Stimulated activated CD4-positive, alpha-beta T cell treated with anti-CD3 and anti-CD28 coated beads, TNF-alpha, amount 100 ng/mL, for 4 hours (primary cell): ENCODE measurements at places on chromosomes 12 and 14.

GRCh38 chr14:102985665-102986064 lies 63.2 kb downstream of the AMN start:
- no peak for DNase-seq

GRCh38 chr12:25502118-25502517 lies 51.0 kb downstream of the LMNTD1 start:
- no peak for DNase-seq

- DNase-seq: no peak
Measured at GRCh38 chr12:11758087-11758486, 108.6 kb downstream of the ETV6 start.

DNA sequence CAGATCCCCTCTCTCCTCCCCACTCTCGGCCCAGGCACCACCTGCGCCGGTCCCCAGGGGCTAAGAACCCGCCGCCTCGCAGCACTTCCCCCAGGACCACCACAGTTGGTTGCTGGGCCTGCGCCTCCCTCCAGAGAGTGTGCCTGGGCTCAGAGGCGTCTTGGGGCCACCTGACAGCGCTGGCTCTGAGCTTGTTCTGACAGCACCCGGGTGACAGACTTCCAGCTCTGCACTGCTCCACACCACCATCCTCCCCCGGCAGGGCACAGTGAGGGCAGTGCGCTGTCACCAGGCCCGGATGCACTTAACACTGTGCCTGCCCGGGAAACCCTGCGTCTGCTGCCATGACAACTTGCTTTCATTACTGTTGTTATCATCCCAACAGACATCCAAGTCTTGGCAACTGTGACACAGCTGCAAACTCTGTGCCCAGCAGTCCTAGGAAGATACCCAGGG lies 6.6 kb downstream of the BRF1 start:
- DNase-seq: no peak

DNA sequence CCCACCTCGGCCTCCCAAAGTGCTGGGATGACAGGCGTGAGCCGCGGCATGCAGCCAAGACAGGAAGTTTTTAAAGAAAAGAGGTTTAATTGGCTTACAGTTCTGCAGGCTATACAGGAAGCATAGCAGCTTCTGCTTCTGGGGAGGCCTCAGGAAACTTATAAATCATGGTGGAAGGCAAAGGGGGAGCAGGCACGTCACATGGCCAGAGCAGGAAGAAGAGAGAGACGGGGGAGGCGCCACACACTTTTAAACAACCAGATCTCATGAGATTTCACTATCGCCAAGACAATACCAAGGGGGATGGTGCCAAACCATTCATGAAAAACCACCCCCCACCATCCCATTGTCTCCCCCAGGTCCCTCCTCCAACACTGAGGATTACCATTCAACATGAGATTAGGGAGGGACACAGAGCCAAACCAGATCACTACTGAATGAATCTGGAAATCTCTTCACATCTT lies 14.1 kb downstream of the CCDC63 start:
- no peak for DNase-seq

DNA sequence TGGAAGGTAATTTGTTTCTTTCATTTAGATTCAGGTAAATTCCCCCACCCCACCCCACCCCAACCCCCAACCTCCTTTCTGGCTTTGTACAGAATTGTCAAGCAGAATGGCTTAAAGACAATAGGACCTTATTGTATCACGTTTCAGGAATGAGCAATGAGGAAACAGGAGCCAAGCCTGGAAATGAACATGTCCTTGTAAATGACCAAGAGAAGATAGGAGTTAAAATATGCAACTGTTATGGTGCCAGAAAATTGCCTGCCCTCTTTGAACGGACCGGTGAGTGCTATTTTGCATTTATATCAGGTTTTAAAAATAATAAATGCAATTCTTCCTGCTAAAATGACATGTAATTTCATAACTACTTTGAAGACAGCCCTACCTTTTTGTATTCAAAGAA lies 141.6 kb upstream of the PELI2 start:
- DNase-seq: no peak

- no peak for DNase-seq
Measured at GRCh38 chr14:24411443-24412389, 12.9 kb downstream of the NYNRIN start.

DNA sequence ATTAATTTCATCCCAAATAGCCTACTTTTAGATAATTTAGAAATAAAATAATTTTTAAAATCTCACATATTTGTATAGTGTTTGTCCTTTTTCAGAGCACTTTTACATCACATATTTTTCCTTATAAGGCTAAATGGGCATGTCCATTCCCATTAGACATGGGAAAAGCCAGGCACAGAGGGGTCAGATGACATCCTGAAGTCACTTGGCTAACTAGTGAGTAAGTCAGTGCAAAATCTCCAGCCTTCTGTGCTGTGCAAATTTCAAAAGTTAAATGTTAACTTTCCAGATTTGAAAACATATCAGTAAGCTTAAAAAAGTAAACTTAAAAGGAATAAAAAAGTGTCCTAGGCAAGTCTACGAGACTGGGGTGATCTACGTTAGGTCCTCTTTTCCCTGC lies 117.4 kb downstream of the EMP1 start:
- no peak for DNase-seq

GRCh38 chr14:23409966-23410635 lies 2.0 kb upstream of the MYH6 start:
- no peak for DNase-seq

- no peak for DNase-seq
Measured at GRCh38 chr12:26335651-26336050, 140.3 kb downstream of the SSPN start.

GRCh38 chr14:70616646-70617045 lies 16.2 kb upstream of the MED6 start:
- DNase-seq: no peak

GRCh38 chr12:65965358-65965757 lies 141.1 kb downstream of the HMGA2 start:
- DNase-seq: no peak

GRCh38 chr12:27455589-27455988 lies 9.1 kb downstream of the SMCO2 start:
- no peak for DNase-seq

- no peak for DNase-seq
Measured at GRCh38 chr14:100299238-100299560, 7.0 kb downstream of the SLC25A29 start.

- DNase-seq: no peak
Measured at GRCh38 chr12:108620236-108620879, 13.3 kb downstream of the SELPLG start.

DNA sequence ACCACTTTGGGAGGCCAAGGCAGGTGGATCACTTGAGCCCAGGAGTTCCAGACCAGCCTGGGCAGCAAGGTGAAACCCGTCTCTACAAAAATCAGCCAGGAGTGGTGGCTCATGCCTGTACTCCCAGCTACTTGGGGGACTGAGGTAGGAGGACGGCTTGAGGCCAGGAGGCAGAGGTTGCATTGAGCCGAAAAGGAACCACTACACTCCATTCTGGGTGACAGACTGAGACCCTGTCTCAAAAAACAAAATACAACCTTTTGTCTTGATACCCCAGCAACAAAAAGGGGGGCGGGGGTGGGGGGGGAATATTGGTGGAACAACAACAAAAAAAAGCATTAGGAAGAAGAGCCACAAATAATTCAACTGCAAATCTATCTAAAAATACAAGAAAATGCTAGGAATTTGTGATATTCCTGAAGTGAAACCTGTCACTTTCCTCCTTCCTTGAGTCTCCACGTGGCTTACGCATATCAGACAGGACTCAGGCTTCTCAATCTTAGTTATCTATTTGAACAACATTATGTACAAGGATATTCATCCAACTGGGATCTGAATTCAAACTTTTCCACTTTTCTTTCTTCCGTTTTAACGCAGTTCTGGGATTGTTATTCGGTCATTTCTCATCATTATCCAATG lies 1.3 kb downstream of the R3HDM2 start:
- DNase-seq: no peak

- DNase-seq: no peak
Measured at GRCh38 chr12:75814851-75815754, 216.5 kb downstream of the PHLDA1 start.

DNA sequence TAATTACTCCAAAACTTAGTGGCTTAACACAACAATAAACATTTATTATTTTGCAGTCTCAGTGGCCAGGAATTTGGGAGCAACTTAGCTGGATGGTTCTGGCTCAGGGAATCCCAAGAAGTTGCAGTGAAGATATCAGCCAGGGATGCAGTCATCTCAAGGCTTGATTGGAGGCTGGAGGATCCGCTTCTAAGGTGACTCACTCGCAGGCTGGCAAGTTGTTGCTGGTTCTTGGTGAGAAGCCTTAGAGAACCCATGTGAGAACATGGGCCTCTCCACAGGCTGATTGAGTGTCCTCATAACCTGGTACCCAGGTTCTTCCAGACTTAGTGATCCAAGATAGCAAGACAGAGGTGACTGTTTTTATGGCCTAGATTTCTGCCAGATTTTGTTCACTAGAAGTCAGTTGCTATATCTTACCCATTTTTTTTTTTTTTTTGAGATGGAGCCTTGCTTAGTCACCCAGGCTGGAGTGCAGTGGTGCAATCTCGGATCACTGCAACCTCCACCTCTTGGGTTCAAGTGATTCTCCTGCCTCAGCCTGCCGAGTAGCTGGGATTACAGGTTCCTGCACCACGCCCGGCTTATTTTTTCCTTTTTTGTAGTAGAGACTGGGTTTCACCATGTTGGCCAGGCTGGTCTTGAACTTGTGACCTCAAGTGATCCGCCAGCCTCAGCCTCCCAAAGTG lies 32.5 kb downstream of the BRMS1L start:
- DNase-seq: no peak

GRCh38 chr12:121217063-121217462 lies 7.1 kb downstream of the P2RX4 start:
- no peak for DNase-seq
